KG1 (cell line): ENCODE measurements at places on chromosomes 7 and 10.

- no peak for DNase-seq
Measured at GRCh38 chr7:93575555-93576399, 1.3 kb upstream of the CALCR start.

GRCh38 chr7:119783799-119784198, 489.2 kb upstream of the KCND2 start:
- DNase-seq, result no peak

DNA sequence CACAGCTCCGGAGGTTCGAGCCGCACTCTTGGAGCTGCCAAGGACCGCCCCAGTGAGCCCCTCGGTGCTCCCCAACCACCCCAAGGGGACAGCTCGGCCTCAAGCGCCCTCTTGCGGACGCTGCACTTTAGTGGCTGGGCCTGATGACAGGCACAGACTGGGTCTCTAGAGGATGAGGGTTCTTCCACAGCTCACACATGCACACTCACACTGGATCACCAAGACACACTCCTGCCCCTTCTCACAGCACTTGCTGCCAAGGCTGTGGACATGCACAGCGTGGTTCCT, 2.1 kb downstream of the RET start:
- DNase-seq, result no peak

GRCh38 chr7:148379677-148380076, 210.9 kb upstream of the C7orf33 start:
- DNase-seq, result no peak

DNA sequence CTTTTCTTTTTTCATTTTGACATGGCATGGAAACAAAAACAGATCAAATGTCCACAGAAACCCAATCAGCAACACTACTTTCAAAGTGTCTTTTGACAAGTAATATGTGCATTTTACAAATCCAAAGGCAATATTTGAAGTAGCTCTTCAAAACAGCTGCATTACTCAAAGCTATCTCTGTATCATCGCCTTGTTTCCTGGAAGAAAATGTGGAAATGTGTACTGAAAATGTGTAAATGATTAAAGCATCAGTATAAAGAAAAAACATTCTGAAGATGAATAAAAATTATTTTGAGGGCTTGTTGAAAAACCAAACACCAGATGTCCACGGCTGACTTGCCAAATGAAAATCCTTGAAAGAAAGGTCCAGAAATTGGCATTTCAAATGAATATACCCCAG, 16.5 kb upstream of the ITGB8 start:
- no peak for DNase-seq

DNA sequence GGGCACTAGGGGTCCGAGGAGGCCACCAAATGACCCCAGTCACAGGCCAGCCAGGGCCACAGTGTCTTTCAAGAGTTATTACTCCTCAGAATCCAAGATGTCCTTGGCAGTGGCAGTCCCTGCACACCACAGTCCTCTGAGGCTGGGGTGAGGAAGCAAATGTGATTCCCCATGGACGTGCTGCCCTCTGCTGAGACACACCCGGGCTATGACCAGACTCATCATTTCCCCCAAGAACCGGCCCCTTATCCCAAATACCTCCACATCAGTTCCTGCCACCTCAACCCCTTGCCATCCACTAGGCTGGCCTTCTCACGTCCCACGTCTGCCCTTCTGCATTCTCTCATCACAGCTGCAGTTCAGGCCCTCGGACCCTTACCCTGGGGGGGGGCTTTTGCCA, 5.0 kb downstream of the PRKAG2 start:
- no peak for DNase-seq

DNA sequence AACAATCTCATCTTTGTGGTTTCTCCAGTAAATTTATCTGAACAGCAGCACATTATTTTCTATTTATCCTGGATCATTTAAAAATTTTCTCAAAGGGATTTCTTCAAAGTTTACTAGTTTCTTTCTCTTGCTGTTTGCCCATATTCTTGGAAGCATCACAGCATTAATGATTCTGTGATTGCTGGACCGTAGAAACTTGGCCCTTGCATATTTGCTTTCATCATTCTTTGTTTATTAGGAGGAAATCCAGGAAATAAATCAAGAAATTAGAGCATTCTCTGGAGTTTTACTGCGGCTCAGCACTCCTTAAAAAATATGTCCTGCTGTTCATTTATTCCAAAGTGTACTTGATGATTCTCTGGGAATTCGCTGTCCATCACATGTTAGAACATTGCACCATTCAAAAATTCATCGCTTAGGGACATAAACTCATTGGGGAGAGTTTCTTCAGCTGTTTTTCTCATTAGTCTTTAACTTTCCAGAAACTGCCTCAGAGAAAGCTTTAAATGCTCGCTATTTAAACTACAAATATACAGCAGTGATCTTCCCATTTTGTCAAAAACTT, 264.0 kb upstream of the CDC14C start:
- no peak for DNase-seq

DNA sequence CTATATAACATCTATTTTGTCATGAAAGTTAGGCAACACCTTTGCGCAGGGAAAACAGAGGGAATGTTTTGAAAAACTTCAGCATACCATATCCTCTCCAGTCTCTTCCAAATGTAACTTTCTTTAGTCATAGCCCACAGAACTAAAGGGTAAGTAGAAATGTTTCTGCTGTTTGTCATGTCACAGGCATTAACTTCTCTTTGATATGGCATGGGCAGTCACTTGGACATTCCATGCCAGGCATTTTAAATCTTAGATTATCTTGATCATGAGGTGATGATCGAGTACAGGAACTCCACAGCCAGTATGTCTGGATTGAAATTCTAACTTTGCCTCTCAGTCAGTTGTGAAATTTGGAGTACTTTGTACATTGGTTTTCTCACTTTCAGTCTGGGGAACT, 27.5 kb upstream of the ETV1 start:
- no peak for DNase-seq

DNA sequence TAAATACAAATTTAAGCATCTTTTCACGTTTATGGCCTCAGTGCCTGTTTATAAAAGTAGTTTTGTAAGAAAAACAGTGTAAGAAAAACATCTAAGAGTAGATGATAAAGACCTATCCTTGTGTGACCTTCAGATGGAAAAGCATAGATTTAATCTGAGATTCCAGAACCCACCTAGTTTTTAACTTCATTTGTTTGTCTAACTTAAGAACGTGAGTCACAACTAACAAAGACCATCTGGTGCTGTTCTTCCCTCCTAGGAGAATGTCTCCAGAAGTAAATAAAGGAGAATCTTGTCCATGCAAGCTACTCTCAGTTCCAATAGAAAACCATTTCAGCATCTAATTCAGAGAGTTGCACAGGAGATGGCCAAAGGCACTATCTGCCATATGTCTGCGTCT, 265.4 kb upstream of the C7orf33 start:
- no peak for DNase-seq

- DNase-seq, result no peak
Measured at GRCh38 chr10:104336821-104337467, 1.3 kb downstream of the ITPRIP start.

- no peak for DNase-seq
Measured at GRCh38 chr10:77619964-77620703, 17.5 kb downstream of the KCNMA1 start.

- no peak for DNase-seq
Measured at GRCh38 chr7:116546916-116547315, 22.1 kb downstream of the CAV1 start.

DNA sequence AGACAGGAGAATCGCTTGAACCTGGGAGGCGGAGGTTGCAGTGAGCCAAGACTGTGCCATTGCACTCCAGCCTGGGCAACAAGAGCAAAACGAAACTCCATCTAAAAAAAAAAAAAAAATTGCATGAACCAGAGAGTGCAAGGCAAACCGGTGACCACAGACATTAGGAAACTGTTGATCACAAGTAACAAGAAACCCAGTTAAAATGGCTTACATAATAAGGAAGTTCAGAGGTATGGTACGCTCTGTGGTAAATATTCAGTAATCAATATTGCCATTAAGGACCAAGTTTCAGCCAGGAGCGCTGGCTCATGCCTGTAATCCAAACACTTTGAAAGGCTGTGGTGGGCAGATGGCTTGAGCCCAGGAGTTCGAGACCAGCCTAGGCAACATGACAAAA, 9.2 kb upstream of the NT5C2 start:
- DNase-seq, result no peak

DNA sequence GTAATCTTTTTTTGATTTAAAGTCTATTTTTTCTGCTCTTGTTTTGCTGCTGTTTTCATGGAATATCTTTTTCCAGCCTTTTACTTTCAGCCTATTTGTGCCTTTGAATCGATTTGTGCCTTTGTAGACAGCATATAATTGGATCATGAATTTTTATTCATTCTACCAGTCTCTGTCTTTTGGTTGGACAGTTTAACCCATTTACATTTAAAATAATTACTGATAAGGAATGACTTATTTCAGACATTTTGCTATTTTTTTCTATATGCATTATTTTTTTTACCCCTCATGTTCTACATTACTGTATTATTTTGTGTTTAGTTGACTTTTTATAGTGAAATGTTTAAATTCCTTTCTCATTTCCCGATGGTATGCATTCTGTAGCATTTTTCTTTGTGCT, 99.6 kb downstream of the EXOC4 start:
- no peak for DNase-seq

GRCh38 chr10:16232441-16232840, 204.4 kb upstream of the PTER start:
- no peak for DNase-seq

DNA sequence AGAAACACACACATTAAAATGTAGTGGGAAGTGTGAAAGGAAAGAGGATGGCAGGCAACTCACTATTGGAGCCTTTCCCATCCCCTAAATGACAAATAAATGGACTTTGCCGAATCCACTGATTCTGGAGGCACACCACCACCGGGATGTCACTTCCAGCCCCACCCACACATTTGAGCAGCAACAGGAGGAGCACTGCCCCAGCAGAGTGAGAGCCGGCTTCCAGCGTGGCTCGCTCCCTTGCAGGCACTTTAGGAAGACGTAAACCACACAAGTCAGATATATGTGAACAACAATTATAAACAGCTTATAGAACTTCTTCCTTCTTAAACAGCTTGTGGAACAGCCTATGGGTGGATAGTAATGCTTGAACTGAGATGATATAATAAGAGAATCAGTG, 191.0 kb downstream of the DGKI start:
- no peak for DNase-seq

DNA sequence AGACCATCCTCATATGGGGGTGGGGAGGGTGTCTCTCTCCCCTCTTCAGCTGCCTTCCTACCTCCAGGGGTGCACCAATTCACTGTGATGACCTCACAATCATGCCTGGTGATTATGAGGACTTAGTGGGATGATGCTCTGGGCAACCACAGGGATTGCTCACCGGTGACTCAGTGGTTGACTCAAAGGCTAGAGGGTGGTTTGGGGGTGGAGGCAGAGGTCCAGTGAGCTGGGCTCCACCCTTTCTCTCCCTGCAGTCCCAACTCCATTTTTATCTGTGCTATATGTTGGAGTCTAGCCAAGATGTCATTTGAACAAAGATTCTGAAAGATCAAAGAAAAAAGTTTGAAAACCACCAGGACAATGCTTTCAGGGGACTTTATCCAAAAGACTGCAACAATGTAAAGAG, 286.9 kb downstream of the KCNMA1 start:
- DNase-seq, result no peak

GRCh38 chr7:151761231-151761630, 115.7 kb downstream of the PRKAG2 start:
- DNase-seq, result no peak

DNA sequence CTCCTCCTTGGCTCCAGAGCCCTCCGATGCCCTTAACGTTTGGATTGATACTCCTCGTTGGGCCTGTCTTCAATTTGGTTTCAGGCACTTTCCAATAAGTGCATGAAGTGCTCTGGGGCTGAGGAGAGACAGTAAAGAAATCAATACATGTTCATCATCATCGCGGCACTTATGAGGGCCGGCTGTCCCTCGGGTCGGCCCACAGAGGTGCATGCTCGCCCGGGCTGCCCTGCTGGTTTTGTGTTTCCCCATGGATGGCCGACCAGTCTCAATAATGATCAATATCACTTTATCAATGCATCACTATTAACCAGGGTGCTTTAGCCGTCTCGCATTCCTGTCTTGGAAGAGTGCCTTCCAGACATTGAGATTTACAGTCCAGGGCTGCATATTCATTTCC, 154.2 kb downstream of the EBF3 start:
- DNase-seq, result no peak
